ENCODE measurements at places on chromosomes 5 and 9. TPM values are rescaled to one million over a fixed set of nuclear protein-coding genes. Genes with fewer than 3 reads are reported as not detected.

NCS1 gene
- total RNA-seq = 0.84 TPM

GRCh38 chr9:6439051-6439703 is 26.2 kb downstream of the UHRF2 start:
- no peak for DNase-seq

DNA sequence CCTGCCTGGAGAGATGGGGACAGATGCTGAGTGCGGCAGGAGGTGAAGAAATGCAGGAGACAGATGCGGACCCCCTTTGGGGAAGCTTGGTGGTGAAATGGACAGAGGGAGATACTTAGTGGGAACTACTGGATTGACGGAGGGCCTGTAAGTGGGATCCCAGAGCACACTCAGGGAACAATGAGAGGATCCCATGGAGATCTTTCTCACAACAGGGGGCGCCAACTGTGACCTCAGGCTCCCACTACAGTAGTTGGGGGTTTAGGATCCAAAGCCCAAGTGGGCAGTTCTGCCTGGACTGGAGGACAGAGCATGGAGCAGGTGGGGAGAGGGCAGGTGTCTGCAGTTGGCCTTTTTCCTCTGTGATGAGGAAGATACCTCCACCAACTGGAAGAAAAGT is 3.4 kb downstream of the DPM2 start:
- no peak for DNase-seq

DNA sequence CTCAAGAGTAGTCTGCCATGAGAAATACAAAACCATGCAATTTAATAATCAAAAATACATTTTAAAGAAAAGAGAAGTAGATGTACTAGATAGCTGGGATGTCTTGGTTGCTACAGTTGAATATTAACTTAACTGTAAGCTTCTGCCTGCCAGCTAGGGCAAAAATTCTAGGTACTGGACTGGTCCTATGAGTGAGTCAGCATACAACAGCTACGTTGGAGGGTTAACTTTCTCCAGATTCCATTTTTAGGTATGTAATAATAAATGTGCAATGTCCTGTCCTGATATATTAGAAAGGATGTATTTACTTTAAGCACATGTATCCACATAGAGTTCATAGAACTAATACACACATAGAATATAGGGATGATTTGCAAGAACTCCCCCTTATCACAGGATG is 230.1 kb downstream of the CAAP1 start:
- DNase-seq = no peak

- no peak for DNase-seq
Observed at GRCh38 chr5:593511-593910, 18.6 kb upstream of the CEP72 start.
